Stimulated activated CD4-positive, alpha-beta T cell treated with anti-CD3 and anti-CD28 coated beads, Interleukin-4, amount 100 ng/mL, for 1 hour (primary cell): ENCODE measurements at places on chromosomes 5 and 9.

DNA sequence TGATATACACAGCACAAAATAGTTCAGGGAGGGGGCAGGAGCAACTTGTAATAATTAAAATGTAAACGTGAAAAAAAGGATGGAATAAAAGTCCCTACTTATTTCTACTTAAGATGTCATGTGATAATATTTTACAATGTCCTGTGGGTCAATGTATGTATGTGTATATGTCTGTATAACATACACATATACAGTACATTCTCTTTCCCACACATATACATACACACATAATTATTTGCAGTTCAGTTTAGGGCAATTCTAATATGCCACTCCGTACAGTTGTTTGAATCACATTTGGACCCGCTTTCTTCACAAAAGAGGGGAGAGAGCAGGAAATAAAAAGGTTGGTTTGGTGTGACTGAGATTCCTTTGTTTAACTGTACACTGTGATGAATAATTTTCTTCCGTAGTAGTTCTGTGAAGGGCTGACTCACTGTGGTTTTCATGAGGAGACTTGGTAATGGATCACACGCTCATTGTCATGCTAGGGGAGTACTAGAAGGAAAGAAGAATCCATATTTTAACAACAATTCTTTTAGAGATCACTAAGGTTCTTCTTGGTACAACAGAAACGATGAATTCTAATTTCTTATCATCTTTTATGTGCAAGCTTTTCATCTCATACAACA, 26.2 kb upstream of the ACOT12 start:
- DNase-seq = no peak

DNA sequence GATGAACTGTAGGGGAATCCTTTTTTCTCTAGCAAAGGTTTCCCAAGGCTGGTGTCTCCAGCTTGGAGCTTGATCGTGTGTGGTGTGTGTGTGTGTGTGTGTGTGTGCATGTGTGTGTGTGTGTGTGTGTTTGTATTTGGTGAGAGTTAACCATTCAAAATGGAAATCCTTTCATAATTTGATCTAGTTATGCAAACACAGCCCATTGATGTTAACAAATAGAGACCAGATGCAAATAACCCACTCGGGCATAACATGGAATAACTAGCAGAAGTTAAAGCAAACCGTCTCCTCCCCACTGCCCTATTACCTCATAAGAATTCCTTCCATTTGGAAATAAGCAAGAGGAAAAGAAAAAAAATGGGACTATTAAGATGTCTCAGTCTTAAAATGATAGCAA, 24.9 kb upstream of the ZSWIM6 start:
- no peak for DNase-seq

DNA sequence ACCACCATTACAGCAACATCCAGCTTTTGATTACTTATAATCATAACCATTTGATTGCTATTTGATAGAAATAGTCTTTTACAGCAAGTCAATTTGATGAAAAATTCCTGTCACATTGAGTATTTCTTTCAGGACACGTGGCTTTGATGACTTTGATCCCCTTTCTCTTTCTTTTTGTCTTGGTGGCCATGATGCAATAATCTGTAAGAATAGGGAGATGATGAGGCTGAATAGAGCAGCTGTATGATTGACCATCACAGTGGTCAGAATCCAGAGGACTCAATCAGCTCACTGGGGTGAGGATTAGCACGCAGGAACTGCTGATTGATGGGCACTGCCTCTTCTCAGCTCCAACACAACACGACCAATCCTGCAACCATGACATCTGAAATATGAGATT, 262.7 kb downstream of the PARP8 start:
- no peak for DNase-seq

GRCh38 chr5:14407746-14408175, 173.8 kb upstream of the OTULINL start:
- no peak for DNase-seq

- no peak for DNase-seq
These were observed 174.5 kb upstream of the MAP1B start for GRCh38 chr5:71932655-71933338.

DNA sequence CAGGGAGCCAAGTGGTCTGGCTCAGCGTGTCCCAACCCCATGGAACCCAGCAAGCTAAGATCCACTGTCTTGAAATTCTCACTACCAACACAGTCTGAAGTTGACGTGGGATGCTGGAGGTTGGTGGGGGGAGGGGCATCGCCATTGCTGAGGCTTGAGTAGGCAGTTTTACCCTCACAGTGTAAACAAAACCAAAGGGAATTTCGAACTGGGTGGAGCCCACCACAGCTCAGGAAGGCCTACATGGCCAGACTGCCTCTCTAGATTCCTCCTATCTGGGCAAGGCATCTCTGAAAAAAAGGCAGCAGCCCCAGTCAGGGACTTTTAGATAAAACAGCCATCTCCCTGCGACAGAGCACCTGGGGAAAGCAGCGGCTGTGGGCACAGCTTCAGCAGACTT, 17.1 kb upstream of the FBXL17 start:
- DNase-seq = no peak

- DNase-seq = no peak
These were observed 60.9 kb upstream of the TMED7 start for GRCh38 chr5:115686738-115687074.

- no peak for DNase-seq
These were observed 29.1 kb upstream of the SLC6A3 start for GRCh38 chr5:1474183-1474839.

GRCh38 chr5:143679777-143680176, 132.2 kb upstream of the HMHB1 start:
- DNase-seq = no peak

DNA sequence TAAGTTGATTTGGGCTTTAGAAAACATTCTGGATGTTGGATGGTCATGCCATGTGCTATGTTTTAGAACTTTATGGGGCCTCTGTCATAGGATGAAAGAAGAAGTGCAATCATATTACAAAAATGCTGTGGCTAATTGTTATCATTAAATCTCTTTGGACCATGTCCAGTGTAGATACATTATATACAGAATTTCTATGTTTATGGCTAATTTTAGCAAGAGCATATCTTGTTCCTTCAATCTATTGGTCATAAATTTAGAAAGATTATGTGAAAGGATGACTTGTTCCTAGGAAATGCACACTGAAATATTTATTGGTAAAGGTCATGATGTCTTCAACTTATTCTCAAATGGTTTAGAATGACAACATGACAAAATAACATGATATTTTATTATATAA, 42.4 kb upstream of the ELL2 start:
- no peak for DNase-seq
